T-cell (primary cell): ENCODE measurements at places on chromosomes 2 and 18. TPM values are rescaled to one million over a fixed set of nuclear protein-coding genes. Genes with fewer than 3 reads are reported as not detected.

- no peak for DNase-seq
Observed at GRCh38 chr18:79910563-79911343, 40.7 kb downstream of the SLC66A2 start.

DNA sequence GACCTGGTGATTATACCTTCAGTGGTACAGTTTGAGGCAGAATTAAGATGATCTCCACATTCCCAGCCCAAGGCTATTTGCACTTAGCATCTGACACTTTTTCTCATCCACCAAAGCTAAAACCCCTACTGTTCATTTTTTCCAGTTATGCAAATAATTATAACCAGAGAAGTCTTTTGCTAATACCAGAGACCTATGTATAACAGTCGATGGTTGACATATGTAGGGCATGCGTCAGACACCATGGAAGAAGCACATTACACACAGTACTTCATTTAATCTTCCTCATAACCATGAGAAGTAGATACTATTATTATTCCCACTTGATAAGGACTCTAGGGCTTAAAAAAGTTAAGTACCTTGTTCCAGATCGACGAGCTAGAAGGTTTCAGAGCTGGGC is 36.5 kb downstream of the AP1S3 start:
- DNase-seq: no peak

DUSP2 gene
- 437 TPM for total RNA-seq

DNA sequence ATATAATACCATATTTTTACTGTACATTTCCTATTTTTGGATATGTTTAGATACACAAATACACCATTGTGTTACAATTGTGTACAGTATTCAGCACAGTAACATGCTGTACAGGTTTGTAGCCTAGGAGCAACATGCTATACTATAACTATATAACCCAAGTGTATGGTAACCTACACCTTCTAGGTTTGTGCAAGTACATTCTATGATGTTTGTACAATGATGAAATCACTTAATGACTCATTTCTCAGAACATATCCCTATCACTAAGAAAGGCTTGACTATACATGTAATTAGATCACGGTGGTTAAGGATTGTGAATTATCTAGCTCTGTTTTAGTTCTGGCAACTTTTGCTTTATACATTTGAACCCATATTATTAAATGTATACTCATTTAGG is 31.3 kb downstream of the NPHP1 start:
- DNase-seq: no peak

GRCh38 chr2:161122772-161123530 is 37.3 kb upstream of the TANK start:
- DNase-seq: no peak

- no peak for DNase-seq
Observed at GRCh38 chr2:3659447-3660432, 1.7 kb downstream of the ALLC start.

- DNase-seq: no peak
Observed at GRCh38 chr2:72263776-72264060, 116.1 kb upstream of the CYP26B1 start.

DNA sequence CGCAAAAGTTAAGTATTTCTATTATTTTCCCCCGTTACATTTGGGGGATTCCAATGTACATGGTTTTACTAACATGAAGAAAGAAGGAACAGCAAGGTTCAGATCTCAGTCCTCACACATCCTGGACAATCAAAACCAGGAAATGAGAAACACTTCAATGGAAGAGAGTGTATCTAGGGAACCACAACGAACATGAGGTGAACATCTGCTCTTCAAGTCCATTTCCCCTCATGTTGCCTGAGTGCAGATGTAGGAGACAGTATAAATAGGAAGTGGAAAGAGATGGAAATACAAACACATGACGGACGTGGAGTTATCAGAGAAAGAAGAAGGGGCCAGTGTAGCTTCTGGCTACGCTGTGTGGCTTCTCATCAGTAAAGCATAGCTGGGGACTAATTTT is 52.6 kb downstream of the CHN1 start:
- DNase-seq: no peak
